ENCODE measurements at places on chromosomes 1 and 21.

GRCh38 chr1:194309697-194310096 is 1123.3 kb upstream of the B3GALT2 start:
- no peak for DNase-seq

DNA sequence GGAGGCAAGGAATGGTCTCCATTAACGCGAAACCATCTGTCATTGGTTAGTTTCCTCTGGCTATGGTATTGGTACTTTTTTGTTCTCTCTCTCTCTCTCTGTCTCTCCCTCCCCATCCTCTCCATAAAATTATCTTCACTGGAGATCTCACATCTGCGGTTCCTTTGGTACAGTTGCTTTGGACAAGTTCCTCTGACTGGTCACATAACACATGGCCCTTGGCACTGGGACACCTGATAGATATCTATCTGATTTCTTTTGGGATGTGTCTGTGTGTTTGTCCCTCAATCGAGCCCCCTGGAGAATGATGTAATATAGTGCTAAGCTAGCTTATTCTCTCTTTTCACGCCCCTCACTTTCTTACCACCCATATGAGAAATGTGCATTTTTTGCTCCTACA is 682.0 kb upstream of the B3GALT2 start:
- DNase-seq = no peak

DNA sequence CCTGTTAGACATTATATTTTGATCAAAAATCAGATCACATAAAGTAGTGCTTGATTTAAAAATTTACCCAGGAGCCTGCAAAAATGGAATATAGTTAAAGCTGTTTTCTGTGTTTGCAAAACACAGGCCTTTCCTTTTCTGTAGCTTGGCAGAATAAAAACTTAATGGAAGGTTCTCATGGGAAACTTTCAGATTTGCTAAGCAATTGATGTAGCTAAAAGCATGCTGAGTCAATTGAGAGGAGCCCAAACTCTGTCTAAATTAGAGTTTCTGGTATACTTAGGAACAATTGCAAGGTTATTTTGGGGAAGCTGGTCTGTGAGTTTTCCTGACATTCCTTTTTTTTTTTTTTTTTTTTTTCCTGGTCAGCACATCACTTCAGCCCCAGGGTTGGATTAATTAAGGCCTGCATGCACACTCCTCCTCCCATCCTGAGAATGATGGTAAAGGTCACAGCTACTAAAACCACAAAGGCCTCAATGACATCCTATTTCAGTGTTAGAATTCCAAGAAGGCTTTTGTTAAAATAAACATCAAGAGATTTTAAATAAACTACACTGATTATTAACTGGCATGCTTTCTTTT is 608.7 kb downstream of the PLPP3 start:
- DNase-seq = no peak

GRCh38 chr1:145784409-145784808 is 39.5 kb downstream of the RNF115 start:
- DNase-seq = no peak
